NCI-H524 (cell line): ENCODE measurements at places on chromosomes 2 and 18.

GRCh38 chr2:96501471-96501874 lies 3.7 kb downstream of the NEURL3 start:
- no peak for DNase-seq

GRCh38 chr2:98012561-98012991 lies 16.8 kb upstream of the TMEM131 start:
- no peak for DNase-seq

GRCh38 chr2:8380566-8380965 lies 301.3 kb upstream of the ID2 start:
- DNase-seq = no peak

- no peak for DNase-seq
These were observed 11.1 kb upstream of the CUL3 start for GRCh38 chr2:224596289-224596688.

DNA sequence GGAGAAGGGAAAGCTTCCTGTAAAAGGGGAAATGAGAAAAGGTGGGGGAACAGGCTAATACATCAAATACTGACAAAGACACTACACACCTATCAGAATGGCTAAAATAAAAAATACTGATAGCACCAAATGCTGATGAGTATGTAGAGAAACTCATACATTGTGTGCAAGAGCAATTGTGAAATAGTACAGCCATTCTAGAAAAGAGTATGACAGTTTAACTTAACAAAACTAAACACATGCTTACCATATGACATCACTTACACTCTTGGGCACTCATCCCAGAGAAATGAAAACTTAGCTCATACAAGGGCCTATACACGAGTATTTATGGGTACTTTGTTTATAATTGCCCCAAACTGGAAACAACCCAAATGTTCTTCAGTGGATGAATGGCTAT lies 53.4 kb downstream of the ZNF638 start:
- DNase-seq = no peak

DNA sequence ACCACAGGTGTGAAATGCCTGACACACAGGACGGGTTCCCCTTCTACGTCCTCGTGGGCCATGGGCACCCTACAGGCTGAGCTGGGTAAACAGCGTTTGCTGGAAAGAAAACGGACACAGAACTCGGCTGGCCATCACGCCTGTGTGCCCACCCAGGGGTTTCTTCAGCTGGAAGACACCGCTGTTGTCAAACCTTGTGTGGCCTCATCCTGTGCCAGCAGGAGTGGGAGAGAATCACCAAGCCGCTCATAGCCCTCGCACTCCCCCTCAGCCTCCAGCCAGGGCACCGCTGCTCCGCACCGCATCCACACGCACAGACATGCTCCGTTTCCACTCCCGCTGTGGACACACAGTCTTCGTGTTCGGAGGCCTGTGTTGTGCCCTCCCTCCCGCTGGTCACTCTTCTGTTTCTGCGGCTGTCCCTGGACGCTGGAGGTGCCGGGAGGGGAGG lies 161.4 kb downstream of the PXDN start:
- no peak for DNase-seq

DNA sequence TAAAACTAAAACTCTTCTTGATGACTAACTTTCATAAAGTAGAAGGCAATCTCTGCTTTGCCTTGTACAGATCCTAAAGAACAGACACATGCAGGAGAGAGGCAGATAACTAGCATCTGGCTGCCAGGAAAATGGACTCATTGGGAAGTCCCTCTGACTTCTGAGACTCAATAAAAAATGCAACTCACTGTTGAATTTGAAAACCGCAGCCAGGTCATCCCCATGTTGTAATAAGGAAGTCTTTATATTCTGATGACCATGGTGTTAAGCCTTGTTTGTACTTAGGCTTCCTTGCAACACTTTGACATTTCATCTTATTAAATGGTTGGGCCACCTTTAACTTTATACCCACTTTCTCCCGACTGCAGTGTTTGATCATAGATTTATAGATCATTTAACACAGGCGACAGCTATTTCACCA lies 375.1 kb upstream of the KCNH7 start:
- no peak for DNase-seq

DNA sequence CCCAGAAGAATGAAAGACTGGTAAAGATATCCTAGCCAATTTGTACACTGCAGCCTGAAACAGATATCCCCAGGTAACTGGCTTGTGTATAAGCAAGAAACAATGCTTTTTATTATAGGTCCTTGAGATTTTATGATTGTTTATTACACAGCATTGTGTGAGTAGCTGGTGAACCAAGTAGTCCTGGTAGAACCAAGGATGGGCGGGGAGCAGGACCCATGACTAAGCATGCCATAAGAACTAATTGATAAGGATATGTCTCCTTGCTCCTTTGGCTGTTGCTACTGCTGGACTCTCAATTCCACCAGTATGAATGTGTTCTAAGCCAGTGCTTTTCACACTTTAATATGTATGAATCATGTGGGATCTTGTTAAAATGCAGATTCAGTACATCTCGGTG lies 12.3 kb upstream of the ALMS1 start:
- DNase-seq = no peak

DNA sequence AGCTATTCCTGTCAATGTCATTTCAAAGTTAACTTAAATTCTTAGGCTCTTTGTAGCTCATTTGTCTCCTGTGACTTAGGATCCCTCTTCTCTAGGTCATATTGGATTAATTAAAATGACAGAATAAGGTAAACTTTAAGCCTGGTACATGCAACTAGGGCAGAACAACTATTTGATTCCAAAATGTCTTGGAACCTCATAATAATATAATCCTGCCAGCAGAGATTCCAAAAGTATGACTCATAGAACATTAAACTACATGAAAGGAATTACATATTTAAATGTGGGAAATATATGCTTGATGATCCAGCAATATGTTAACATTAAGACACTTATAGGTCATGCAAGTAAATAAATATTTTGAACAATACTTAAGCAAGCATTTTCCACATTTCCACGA lies 63.3 kb downstream of the COL3A1 start:
- no peak for DNase-seq

- no peak for DNase-seq
These were observed 99.8 kb downstream of the CAPN13 start for GRCh38 chr2:30707304-30707903.

DNA sequence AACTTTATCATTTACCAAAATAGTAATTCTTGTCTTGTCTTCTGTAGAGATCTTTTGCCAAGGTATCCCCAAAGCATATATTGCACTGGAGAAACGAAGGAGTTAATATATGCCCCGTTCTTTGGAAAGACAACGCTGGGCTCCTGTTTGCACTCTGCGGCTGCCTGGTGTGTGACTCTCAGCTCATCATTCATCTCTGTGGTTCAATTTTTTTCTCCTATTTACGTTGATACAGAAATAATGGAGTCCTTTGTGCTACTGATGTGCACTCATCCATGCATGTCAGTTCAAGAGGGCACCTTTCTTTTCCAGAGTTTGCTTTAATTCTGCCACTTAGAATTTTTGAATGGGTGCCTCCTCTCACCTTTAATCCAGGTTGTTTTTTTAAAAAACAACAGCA lies 655.5 kb downstream of the DCDC2C start:
- no peak for DNase-seq

DNA sequence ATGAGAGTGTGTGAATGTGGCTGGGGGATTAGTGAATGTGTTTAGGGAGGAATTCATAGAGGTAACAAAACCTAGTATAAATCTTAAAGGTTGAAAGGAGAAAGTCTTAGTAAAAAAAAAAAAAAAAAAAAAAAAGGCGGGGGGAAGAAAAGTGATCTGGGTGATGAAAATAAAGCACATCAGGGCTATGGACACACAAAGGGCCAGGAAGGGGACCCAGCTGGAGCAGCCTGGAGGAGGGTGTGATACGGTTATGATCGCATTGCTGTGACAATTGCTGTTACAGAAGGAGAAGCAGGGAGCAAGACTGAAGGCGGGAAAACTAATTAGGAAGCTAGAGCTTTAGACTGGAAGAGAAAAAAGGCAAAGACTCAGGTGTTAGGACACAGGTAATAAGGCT lies 85.4 kb downstream of the DLGAP1 start:
- DNase-seq = no peak

DNA sequence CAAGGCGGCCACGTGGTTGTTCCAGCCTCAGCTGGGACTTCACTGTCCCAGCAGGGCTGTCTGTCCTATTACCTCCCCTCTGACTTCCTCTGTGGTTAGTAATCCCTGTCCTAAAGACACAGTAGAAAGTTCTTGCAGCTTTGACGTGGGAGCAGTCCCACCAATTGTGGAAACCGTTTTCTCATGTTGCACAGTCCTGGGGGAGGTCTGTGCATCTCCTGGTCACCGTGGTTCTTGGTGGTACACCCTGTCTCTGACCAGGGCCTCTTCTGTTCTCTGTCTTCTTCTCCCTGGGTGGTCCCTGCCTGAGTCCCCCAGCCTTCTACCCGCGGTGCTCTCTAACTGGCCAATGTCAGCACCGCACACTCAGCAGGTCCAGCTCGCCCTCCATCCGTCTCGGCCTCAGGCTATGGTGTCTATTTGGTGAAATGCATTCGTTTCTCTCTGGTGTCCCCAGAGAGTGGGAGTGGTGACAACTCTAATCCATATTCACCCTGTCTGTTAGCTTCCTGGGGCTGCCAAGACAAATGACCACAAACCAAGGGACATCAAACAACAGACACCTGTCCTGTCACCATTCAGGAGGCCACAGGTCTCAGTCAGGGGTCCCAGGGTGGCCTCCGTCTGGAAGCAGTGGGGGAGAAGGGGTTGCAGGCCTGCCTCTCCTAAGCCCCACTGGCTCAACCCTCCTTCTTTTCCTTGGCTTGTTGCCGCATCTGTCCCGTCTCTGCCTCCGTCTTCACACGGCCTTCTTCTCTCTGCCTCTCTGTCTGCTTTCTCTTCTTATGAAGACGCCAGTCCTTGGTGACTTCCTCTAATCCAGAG lies 99.8 kb downstream of the SH3BP4 start:
- no peak for DNase-seq

DNA sequence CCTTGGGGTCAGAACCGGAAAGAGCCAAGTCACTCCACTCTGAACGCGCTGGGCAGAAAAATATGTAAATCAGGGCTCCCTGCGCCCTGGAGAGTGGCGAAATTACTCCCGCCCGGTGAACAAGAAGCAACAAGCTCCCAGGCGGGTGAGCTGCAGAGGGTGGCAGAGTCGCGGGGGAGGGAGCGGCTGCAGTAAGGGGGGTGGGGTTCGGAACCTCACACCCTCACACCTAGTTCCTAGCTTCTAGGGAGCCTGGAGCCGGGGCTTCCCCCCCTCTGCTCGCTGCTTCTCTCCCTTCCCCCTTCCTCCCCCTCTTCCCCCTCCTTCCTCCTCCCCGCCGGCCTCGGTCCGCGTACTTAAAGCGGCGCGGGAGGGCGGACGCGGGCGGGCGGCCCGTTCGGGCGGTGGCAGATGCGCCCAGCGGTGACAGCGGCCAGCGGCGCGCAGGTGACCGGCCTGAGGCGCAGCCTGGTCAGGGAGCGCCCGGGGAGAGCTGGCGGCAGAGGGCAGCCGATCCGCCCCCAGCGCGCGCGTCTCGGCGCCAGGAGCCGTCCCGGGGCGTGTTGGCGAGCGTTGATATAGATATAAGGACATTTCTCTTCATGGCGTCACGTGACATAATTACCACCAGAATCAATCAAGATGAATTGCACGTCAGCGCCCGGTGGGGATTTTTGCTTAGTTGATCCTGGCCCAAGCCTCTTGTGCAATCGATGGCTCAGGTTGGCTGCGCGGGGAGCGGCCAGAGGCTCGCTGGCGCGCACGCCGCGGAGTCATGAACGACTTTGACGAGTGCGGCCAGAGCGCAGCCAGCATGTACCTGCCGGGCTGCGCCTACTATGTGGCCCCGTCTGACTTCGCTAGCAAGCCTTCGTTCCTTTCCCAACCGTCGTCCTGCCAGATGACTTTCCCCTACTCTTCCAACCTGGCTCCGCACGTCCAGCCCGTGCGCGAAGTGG lies at the start of gene HOXD11:
Gene HOXD11, plus strand, starts transcription at position 700 of the 959 bp plus-strand sequence. Its CDS starts 76 bp downstream, at position 776.
- DNase-seq = no peak

DNA sequence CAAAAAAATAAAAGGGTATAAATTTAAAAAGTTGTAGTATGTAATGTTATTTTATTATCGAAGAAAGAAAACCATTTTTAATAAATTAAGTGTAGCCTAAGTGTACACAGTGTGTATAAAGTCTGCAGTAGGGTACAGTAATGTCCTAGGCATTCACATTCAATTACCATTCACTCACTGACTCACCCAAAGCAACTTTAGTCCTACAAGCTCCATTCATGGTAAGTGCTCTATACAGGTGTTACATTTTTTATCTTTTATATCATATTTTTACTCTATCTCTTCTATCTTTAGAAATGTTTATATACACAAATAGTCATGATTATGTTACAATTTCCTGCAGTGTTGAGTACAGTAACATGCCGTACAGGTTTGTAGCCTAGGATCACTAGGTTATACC lies 59.5 kb downstream of the RABL2A start:
- no peak for DNase-seq

DNA sequence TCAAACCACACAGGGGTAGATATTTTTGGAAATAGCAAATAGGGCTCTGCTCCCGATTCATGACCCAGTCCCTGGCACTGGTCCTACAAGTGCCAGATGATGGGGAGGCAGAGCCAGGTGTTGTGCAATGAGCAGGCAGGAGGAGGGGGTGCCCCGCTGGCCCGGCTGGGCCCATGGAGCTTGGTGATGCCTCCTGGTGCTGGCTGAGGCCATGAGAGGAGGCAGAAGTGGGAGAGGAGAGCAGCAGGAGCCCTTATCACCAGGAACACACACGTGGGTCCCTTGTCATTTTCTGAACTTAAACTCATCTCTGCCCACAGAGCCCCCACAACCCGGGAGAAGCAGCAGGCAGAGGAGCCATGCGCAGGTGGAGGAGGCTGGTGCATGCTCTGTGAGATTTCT lies 90.5 kb upstream of the MAPK4 start:
- DNase-seq = no peak

GRCh38 chr2:191878548-191879279 lies 31.8 kb upstream of the CAVIN2 start:
- no peak for DNase-seq

GRCh38 chr2:161116509-161116908 lies 43.7 kb upstream of the TANK start:
- DNase-seq = no peak

DNA sequence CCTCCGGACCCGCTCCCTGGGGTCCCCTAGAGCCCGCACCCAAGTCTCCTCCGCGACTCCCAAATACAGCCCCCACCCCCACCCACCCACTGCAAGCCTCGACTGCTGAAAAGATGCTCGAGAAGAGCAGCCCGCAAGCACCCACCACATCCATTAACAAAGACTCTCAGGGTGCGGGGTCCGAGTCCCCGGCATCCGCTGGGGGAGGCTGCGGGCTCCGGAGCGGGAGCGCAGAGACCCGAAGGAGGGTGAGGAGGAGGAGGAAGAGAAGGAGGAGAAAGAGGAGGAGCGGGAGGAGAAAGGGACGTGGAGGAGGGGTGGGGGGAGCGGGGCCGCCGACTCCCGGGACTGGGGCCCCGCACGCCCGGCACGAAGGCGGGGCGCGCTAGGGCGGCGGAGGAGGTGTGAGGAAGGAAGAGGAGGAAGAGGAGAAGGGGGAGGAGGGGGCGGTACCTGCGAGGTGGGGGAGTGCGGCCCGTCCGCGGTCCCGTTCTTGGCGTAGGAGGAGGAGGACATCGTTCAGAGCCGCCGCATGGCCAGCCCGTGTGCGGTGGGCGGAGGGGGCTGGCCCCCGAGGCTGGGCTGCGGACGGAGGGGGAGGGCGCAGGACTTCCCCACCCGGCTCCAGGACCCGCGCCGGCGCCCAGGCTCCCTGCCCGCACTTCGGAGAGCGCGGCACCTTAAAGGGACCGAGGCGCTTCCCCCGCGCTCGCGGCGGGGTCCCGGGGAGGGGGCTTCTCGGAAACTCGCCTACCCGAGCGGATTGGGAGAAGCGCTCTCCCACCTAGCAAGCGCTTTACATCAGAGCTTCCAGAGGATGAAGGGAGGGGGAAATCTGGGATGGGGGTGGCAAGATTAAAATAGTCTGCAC lies at the start of gene CACNB4:
Gene CACNB4, minus strand, starts transcription at position 549 of the 871 bp plus-strand sequence.
- DNase-seq = peak; percentile 38
